Esophagus squamous epithelium (tissue), 5 donors: ENCODE measurements at places on chromosomes 11 and 22.

- DNase-seq, result no peak
Observed at GRCh38 chr11:120182790-120183491, 27.9 kb upstream of the OAF start.

DNA sequence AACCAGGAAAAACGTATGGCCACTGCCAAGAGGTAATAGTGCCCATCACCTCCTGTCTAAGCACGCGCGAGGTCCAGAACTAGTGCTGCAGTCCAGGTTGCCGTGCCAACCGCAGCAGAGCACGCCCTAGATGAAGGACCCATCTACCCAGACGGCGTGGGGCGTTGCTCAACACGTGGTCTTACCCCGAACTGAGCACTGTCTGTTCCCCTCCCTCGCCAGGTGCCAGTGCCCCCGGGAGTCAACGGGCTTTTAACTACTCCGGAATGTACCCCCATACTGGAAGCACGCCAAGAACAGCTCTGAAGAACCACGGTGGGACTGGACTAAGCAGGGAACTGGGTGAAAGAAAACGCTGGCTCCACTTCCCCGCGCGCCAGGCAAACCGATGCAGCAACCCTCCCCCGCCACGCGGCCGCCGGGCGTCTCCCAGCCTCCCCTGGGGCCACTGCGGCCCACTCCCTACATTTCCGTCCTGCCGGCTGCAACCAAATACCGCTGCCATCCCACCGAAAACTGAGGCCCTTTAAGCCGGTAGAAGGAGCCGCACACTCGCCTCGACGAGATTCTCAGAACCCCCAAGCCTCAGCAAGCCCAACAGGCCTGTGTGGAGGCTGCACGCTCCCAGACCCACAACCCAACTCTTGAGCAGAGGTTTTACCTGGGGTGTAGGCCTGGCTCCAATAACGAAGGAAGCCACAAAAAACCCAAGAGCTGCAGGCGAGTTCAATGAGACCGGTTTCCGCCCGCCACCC, at the start of gene HSPA8:
TSS of gene HSPA8 (minus strand) at position 734 of the 755 bp plus-strand sequence. CDS start 812 bp downstream, outside the sequence.
- peak; percentile 48 for DNase-seq

DNA sequence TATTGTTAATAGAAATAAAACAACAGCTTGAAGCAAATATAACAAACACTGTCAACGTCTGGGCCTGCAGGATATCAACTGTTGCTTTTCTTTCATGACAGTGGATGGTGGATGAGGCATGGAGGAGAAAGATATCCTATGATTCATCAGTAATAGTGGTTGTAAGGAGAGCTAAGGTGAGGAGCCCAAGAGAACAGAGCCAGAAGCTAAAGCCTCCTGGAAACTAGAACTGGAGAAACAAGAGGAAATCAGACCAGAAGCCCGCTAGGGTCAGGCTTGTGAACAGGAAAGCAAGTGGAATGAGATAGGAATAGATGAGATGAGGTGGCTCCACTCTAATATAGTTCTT, 37.7 kb upstream of the MMP12 start:
- no peak for DNase-seq

GRCh38 chr11:15967966-15968365, 388.4 kb downstream of the SOX6 start:
- no peak for DNase-seq

DNA sequence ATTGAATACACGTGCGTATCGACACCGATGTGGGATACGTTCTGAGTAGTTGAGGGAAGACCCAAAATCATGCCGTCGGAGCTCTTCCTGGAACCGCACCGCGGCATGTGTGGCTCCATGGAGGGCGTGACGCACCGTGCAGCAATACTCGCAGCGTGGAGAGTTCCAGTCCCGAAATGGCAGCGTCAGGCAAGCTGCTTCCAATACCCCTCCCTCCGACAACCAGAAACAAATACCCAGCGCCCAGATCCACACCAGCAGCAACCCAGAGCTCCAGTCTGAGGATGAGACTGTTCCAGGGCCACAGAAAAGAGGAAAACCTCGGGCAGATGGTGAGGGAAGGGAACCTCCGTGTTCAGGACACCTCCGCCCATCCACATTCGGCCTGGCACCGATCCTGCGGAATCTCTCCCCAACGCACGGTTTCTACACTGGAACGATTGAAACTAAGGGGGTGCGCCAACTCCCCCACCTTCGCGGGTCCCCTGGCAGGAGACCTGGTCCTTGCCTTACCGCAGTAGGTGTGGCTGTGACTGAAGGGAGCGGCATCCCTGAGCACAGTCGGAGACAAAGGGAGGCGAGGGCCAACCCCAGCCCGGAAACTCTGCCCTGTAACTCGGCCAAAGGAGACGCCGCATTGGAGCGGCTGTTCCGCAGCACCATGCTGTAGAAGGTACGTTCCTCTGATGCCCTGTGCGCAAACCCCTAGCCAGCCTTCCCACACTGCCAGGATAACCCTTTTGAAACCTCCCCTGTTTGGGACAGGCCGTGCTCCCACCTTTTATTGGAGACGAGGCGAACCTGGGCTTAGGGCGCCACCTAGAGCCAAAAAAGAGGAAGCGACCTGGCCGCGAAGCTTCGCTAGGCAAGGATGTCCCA, 28.2 kb downstream of the DBX1 start:
- DNase-seq, result no peak

DNA sequence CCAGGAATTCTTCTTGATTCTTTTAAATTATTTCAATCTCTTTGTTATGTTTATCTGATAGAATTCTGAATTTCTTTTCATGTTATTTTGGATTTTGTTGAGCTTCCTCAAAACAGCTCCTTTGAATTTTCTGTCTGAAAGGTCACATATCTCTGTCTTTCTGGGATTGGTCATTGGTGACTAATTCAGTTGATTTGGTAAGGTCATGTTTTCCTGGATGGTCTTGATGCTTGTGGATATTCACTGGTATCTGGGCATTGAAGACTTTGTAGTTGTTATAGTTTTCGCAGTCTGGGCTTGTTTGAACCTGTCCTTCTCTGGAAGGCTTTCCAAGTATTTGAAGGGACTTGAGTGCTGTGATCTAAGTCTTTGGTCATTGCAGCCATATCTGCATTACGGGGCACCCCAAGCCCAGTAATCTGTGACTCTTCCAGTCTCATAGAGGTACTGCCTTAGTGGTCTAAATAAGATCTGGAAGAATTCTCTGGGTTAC, 18.9 kb upstream of the INSC start:
- no peak for DNase-seq

- DNase-seq, result no peak
Observed at GRCh38 chr11:111477898-111478297, 34.3 kb downstream of the BTG4 start.

GRCh38 chr11:67048515-67049130, 8.0 kb upstream of the RHOD start:
- no peak for DNase-seq

GRCh38 chr11:112734207-112734606, 227.0 kb upstream of the NCAM1 start:
- no peak for DNase-seq

- DNase-seq, result no peak
Observed at GRCh38 chr11:119371778-119372182, 9.7 kb downstream of the USP2 start.

GRCh38 chr11:108167624-108168023, 46.3 kb downstream of the ACAT1 start:
- no peak for DNase-seq

- no peak for DNase-seq
Observed at GRCh38 chr11:72755713-72756285, 3.6 kb upstream of the ARAP1 start.

DNA sequence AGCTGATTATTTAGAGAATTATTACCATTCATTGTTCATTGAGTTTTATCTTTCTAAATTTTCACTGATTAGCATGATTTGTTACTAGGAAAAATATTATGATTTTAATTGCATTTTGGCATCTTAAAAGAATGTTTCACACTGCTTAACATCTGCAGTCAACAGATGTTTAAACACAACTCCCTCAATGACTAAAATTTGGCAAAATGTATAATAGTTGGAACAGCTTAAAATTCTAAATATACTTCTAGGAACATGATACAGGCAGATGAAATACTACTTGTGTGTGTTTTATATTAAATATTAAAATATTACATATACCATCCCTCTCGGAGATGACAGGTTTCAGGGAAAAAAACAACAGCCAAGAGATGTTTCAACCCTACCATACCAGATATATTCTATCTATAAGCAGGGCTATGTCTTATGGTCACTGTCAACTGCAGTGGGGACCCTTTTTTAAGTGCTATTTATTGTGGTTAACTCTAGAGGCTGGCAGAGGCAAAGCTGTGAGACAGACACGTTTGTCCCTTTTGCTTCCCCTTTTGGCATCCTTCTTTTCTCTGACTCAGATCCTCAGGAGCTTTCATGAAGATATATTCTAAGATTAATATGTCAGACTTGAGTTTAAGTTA, 81.9 kb downstream of the BDNF start:
- no peak for DNase-seq

DNA sequence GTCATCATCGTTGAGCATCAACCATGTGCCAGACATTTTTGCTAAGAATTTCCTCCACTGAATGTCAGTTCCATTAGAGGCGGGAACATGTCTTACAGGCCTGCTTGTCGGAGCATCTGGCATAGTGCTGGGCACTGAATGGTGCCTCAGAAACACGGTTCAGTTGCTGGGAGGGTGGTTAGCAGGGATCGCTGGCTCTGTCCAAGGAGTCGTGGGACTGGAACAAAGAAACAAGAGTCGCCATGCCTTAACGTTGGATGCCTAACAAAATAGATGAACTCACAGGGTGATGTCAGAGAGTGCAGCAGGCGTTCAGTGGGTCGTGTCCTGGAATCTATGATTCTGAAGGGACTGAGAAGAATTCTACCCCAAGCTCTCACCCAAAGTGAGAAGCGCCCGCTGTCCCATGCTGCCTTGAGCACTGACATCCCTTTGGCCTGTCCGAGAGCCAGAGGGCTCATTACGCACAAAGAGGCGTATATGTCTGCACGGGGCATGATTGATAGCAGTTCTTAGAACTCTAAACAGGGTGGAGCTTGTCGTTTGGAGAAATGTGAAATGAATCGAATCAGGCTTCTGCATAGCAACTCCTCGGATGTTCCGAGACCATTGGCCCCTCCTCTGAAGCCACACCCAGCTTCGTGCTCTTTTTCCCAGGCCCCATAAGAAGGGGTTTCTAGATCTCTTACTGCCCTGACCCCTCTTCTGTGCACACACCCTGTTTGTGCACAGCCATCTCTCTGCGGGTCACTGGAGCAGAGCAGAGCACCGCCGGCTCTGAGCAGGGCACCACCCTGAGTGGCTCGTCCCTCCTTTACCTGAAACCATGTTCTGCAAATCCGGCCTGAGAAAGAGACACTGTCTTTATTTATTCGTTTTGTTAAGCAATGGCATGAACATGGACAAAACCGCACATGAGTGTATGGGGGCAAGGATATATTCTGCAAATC, 113.1 kb upstream of the B3GAT1 start:
- DNase-seq, result no peak

DNA sequence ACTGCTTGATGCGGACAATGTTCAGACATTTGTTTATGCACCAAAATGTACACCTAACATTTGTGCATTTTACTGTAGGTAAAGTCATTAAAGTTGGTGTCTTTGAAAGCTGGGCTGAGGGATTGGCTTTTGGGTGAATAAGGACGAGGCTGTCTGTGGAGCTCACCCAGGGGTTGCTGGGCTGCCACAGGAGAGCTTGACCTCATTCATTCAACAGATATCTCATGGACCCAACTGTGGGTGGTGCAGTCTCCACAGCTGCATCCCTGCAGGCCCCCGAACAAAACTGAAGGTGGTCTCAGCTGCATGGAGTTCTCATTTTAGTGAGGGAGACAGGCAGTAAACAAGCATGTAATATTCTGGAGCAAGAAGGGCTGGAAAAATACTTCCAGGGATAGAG, 32.7 kb downstream of the SGSM3 start:
- no peak for DNase-seq

DNA sequence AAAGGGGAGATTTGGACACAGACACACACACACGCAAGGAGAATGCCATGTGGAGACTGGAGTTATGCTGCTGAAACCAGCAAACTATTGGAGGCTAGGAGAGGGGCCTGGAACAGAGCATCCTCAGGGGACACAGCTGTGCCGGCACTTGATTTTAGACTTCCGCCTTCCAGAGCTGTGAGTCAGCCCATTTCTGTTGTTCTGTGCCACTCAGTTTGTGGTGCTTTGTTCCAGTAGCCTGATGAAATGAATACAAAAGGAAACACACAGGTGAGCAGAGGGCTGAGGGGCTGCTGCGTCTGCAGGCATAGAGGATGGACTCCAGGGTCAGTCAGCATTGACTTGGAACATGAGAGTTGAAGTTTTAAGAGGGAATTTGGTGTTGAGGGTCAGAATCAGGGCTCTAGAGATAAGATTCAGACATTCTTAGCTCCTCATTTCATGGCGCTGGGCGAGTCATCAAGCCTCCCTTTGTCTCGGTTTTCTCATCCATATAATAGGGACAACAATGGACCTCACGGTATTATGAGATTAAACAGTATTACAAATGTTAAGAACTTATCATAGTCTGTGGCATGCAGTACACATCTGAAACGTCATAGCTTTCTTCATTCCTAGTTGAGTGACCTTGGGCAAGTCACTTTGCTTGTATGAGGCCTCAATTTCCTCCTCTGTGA, 191.0 kb downstream of the MIAT start:
- DNase-seq, result no peak

- no peak for DNase-seq
Observed at GRCh38 chr11:110199184-110199981, 97.0 kb downstream of the RDX start.

DNA sequence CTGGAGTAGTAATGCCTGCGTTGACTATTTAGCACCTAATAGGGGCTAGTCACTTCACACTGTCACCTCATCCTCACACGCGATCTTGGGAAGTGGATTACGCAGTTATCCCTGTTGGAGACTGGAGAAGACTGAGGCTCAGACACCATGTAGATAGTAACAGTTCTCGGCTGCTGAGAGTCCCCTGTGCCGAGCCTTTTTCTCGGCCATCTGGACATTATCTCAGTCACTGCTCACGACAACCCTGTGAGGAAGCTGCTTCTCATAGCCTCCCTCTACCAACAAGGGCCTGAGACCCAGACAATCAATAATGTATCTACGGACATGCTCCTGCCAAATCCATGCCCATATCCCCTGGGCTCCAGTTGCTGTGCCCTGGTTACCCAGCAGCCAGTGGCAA, 25.9 kb downstream of the SCUBE1 start:
- no peak for DNase-seq

DNA sequence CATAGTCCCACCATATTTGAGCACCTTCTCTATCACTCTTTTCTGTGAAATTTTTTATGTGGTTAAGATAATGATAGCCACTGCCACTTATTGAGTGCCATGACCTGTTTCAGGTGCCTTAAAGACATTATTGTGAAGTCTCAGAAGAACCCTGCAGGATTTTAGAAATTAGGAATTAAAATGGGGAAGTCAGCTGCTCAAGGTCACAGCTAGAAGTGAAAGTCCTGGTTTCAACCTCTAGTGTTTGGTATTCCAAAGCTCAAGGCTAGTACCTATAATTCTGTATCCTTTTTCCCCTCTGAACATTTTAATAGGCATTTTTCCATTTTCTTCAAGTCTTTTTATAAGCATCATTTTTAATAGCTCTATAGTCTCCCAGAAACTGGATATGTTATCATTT, 9.0 kb upstream of the RRM1 start:
- no peak for DNase-seq
